ENCODE measurements at places on chromosomes 12 and 14.

DNA sequence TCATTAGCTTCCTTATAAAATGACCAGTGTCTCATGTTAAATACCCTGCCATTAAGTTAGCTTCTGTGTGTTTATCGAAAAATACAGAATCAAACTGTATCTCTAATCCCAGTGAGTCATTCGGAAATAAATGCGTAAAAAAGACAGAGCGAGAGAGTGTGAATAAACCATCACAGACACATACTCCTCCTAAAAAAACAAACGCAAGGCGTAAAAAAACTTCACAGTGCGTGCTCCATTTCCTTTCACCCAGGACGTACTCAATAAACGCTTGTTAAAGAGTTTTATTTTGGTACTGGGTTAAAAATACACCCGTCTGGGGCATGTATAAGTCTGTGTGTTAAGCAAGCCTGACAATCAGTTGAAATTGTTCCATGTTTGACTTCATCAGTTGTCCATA is 58.8 kb upstream of the ISM2 start:
- no peaks in the 10 kb centered on the region for H3K4me1 ChIP-seq
- DNase-seq = no peak
- H3K36me3 ChIP-seq = no peaks in the 10 kb centered on the region
- no peak overlapping the region for H3K4me3 ChIP-seq

GRCh38 chr12:132439333-132439904 is 50.5 kb upstream of the FBRSL1 start:
- H3K27me3 ChIP-seq = no peaks in the 10 kb centered on the region
- DNase-seq = no peak
- no peaks in the 10 kb centered on the region for H3K36me3 ChIP-seq
- no peak overlapping the region for H3K27ac ChIP-seq
- no peak overlapping the region for H3K4me3 ChIP-seq

DNA sequence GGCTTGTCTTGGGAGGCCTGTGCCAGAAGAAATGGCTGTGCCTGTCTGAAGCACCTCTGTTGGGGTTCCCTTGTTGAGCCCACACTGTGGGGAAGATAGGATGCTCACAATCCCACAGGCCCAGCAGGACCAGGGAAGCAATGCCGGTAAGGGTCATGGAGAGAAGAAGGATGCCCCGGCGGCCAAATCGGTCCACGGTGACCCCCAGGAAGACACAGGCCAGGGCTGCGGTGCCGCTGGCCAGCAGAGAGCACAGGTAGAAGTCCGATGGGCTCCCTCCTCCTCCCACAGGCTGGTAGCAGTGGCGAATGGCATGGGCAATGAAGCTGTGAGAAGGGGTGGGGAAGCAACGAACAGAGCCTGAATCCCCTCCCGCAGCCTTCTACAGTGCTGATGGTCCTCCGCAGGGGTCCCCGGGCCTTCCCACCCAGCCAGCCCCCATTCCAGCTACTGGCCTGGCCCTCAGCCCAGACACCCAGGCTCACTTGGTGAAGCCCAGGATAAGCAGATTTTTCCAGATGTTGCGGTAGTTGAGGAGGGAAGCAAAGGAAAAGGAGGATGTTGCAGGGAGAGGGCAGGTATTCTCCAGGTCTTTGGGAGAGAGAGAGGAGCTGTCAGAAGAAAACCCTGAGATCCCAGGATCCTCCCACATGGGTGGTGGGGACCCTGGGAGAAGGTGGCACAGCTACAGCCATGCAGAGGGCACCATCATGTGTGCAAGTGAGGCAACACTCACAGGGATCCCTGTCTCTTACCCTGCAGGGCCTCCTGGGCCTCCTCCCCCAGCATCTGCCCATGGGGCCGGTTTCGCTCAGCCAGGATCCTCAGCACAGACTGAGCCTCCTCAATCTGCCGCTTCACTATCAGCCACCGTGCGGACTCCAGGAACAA is 5.0 kb downstream of the SLC22A17 start:
- H3K27me3 ChIP-seq = no peaks in the 10 kb centered on the region
- no peaks in the 10 kb centered on the region for H3K36me3 ChIP-seq
- H3K4me3 ChIP-seq = no peak overlapping the region
- DNase-seq = no peak
- no peaks in the 10 kb centered on the region for H3K4me1 ChIP-seq
- H3K27ac ChIP-seq = no peak overlapping the region

GRCh38 chr12:25497021-25497420 is 56.1 kb downstream of the LMNTD1 start:
- no peak for DNase-seq
- H3K4me1 ChIP-seq = no peaks in the 10 kb centered on the region
- H3K27me3 ChIP-seq = no peaks in the 10 kb centered on the region
- no peak overlapping the region for H3K4me3 ChIP-seq
- H3K36me3 ChIP-seq = no peaks in the 10 kb centered on the region

- no peak overlapping the region for H3K4me3 ChIP-seq
- H3K27ac ChIP-seq = no peak overlapping the region
- no peaks in the 10 kb centered on the region for H3K36me3 ChIP-seq
- no peaks in the 10 kb centered on the region for H3K27me3 ChIP-seq
- no peaks in the 10 kb centered on the region for H3K4me1 ChIP-seq
These were observed 26.2 kb downstream of the ATF1 start for GRCh38 chr12:50790081-50790480.

DNA sequence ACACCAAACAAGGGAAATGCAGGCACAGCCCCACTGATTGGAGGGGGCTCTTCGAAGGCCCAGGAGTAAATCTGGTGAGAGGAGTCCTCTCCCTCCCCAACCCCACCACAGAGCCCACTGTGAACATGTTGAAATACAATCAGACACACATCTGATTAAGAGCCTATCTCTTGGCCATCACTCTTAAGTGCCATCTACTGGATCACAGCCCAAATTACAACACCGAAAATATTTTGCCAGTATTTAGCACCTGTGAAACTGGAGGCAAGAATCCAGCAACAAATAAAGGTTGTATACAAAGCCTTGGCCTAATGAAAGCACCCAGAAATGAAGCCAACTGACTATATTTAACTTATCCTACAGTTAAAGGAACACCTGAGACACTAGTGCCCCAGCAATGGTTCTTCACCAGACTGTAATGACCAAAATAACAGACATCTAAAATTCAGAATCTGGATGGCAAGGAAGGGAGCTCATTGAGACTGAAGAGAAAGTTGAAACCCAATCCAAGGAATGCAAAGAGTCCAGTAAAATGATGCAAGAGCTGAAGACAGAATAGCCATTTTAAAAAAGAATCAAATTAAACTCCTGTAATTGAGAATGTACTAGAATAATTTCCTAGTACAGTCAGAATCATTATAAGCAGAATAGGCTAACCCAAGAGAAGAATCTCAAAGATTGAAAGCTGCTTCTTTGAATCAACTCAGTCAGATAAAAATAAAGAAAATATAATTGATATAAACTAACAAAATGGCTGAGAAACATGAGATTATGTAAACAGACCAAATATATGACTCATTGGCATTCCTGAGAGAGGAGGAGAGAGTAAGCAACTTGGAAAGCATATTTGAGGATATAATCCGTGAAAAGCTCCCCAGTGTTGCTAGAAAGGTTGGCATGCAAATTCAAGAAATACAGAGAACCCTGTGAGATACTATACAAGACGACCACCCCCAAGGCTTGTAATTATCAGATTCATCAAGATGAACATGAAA is 1117.0 kb downstream of the FLRT2 start:
- H3K27me3 ChIP-seq = no peaks in the 10 kb centered on the region
- no peaks in the 10 kb centered on the region for H3K4me1 ChIP-seq
- no peak overlapping the region for H3K4me3 ChIP-seq
- DNase-seq = no peak

GRCh38 chr12:102535306-102535705 is 54.9 kb upstream of the IGF1 start:
- H3K27me3 ChIP-seq = no peaks in the 10 kb centered on the region
- no peaks in the 10 kb centered on the region for H3K4me1 ChIP-seq
- no peak overlapping the region for H3K4me3 ChIP-seq
- H3K36me3 ChIP-seq = no peaks in the 10 kb centered on the region
- no peak overlapping the region for H3K27ac ChIP-seq
- no peak for DNase-seq

- no peak overlapping the region for H3K4me3 ChIP-seq
- no peak overlapping the region for H3K27ac ChIP-seq
- DNase-seq = no peak
- no peaks in the 10 kb centered on the region for H3K36me3 ChIP-seq
These were observed 44.5 kb upstream of the SELPLG start for GRCh38 chr12:108678104-108678730.

DNA sequence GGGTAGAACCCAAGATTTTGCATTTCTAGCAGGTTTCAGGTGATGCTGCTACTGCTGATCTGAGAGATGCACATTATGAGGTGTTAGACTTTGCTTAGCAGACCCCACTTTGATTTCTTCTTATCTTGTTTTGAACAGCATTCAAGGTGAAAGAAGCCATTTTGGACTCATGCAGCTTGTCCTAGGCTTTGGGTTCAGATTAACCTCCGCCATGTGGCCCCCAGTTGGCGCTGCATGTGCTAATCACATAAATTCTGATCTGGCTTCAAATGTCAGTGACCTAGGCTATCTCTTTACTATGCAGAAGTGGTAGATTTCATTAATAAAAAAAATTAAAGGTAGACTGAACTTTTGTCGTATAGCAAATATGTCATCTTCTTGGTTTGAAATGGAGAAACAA is 89.8 kb upstream of the DYRK2 start:
- no peaks in the 10 kb centered on the region for H3K36me3 ChIP-seq
- H3K27ac ChIP-seq = no peak overlapping the region
- no peaks in the 10 kb centered on the region for H3K4me1 ChIP-seq
- H3K4me3 ChIP-seq = no peak overlapping the region
- DNase-seq = no peak
- H3K27me3 ChIP-seq = no peaks in the 10 kb centered on the region

- no peaks in the 10 kb centered on the region for H3K4me1 ChIP-seq
- H3K4me3 ChIP-seq = no peak overlapping the region
- H3K27ac ChIP-seq = no peak overlapping the region
- H3K36me3 ChIP-seq = no peaks in the 10 kb centered on the region
These were observed 18.5 kb downstream of the TESC start for GRCh38 chr12:117080661-117081144.

- H3K36me3 ChIP-seq = no peaks in the 10 kb centered on the region
- H3K4me3 ChIP-seq = no peak overlapping the region
- H3K4me1 ChIP-seq = no peaks in the 10 kb centered on the region
- H3K27me3 ChIP-seq = no peaks in the 10 kb centered on the region
- H3K27ac ChIP-seq = no peak overlapping the region
These were observed 12.7 kb upstream of the USP15 start for GRCh38 chr12:62247281-62248045.

DNA sequence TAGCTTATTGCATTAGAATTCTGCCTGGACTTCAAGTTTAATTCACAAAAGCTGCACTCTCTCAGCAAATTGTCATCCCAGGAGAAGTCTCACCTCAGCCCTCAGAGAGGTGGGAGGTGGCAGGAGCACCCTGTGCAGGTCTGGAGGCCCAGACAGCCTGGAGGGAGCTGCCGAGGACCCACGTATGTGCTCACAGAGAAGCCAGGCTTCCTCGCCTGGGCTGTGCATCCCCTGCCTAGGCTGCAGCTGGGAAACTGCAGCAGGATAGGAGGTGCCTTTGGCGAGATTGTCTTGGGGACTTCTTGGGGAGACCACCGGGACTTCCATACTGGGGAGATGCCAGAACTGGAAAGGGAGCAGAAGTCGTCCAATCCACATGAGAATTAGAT is 8.8 kb downstream of the CPNE6 start:
- H3K27ac ChIP-seq = no peak overlapping the region
- H3K27me3 ChIP-seq = no peaks in the 10 kb centered on the region
- H3K4me3 ChIP-seq = no peak overlapping the region
- no peaks in the 10 kb centered on the region for H3K36me3 ChIP-seq

- H3K36me3 ChIP-seq = no peaks in the 10 kb centered on the region
- H3K4me3 ChIP-seq = no peak overlapping the region
- H3K27me3 ChIP-seq = no peaks in the 10 kb centered on the region
- H3K4me1 ChIP-seq = no peaks in the 10 kb centered on the region
- H3K27ac ChIP-seq = no peak overlapping the region
These were observed 92.3 kb downstream of the RGS6 start for GRCh38 chr14:72024504-72024903.

GRCh38 chr12:58349161-58349560 is 407.8 kb downstream of the ATP23 start:
- H3K27ac ChIP-seq = no peak overlapping the region
- no peaks in the 10 kb centered on the region for H3K4me1 ChIP-seq
- DNase-seq = no peak
- H3K36me3 ChIP-seq = no peaks in the 10 kb centered on the region
- no peaks in the 10 kb centered on the region for H3K27me3 ChIP-seq

- peaks cover 15% of the 10 kb centered on the region for H3K36me3 ChIP-seq
- H3K27me3 ChIP-seq = no peaks in the 10 kb centered on the region
- H3K4me1 ChIP-seq = no peaks in the 10 kb centered on the region
- DNase-seq = no peak
- no peak overlapping the region for H3K4me3 ChIP-seq
These were observed 3.1 kb downstream of the MCRS1 start for GRCh38 chr12:49564686-49565405.

- no peaks in the 10 kb centered on the region for H3K27me3 ChIP-seq
- peak; percentile 88 for DNase-seq
- H3K4me3 ChIP-seq = peak overlapping the region; percentile 89
- no peaks in the 10 kb centered on the region for H3K36me3 ChIP-seq
- H3K4me1 ChIP-seq = peaks cover 4% of the 10 kb centered on the region
These were observed 60.0 kb downstream of the DDX51 start for GRCh38 chr12:132083941-132084620.

GRCh38 chr14:96362071-96362964 is 823 bp downstream of the ATG2B start:
- H3K27ac ChIP-seq = peak overlapping the region; percentile 89
- no peaks in the 10 kb centered on the region for H3K27me3 ChIP-seq
- H3K4me1 ChIP-seq = no peaks in the 10 kb centered on the region
- peak overlapping the region; percentile 99 for H3K4me3 ChIP-seq

DNA sequence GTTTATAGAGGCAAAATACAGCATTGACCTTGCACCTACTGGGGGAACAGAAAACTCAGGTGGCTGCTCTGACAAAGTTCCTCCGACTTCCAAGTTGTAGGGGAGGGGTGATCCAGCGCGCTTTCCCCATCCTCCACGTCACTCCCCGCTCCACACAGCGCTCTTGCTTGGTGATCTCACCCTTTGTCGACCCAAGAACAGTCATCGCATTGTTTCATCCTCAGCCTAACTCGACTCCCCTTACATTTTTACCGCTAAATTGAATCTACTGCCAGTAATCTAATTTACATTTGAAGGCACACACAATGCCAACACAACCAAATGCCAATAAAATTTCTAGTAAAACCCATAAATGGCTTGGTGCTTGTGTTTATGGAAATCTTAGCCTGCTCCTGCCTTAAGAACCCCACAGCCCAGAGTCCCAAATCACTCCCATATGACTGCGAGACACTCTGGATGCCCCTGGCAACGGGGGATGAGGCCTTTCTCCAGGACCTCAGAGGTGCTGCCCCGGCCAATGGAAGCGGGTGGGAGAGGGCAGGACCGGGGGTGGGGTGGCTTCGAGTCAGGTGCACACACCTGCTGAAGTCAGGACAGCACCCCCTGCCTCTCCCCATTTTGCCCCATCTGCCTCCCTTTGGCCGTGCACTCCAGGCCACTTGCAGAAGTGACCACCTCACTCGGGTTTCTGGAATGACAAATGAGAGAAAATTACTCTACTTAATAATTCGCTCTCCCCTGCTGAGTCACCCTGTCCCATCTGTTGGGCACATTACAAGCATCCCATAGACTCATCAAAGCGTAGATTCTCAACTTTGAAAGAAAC is 98.2 kb upstream of the GSC start:
- H3K36me3 ChIP-seq = no peaks in the 10 kb centered on the region
- H3K27ac ChIP-seq = no peak overlapping the region
- H3K4me3 ChIP-seq = no peak overlapping the region
- DNase-seq = no peak
- no peaks in the 10 kb centered on the region for H3K4me1 ChIP-seq

- no peak for DNase-seq
- H3K4me1 ChIP-seq = no peaks in the 10 kb centered on the region
- H3K27me3 ChIP-seq = no peaks in the 10 kb centered on the region
- no peak overlapping the region for H3K27ac ChIP-seq
These were observed 421.9 kb upstream of the PRICKLE1 start for GRCh38 chr12:43011383-43011926.

Measured in breast epithelium (tissue), 4 donors.